ENCODE measurements at places on chromosomes 3 and 15.

- DNase-seq = peak; percentile 28
Measured at GRCh38 chr15:66456211-66456610, 41.4 kb downstream of the SNAPC5 start.

DNA sequence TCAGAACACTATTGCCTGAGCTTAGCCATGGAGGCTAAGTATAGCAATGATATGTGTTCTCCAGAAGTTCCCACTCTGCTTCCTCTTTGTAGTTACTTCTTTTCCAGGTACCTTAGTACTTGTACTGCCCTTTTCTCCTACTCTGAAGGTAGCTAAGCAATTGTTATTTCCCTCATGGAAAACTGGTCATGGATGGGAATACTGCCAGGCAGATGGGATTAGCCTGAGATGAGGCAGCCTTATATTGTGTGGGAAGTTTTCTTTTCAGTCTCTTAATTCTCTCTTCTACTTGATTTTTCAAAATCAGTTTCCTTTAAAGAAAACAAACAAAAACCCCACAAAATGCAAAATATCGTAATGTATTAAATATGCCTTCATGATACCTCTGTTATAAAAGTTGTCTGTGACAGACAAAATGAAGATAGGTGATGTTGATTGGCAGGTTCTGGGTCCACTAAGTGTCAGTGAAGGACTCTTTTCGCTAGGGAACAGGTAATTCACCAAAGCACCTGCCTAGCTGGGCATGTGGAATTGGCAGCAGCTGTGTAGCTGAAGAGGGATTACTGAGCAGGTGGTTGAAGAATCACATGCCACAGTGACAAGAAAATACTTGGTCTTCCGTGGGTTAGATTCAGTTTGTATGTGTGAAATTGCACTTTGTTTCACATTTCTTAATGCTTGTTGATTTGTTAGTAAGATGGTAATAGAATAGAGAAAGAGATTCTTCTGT lies 4.1 kb downstream of the ZNF609 start:
- no peak for DNase-seq

DNA sequence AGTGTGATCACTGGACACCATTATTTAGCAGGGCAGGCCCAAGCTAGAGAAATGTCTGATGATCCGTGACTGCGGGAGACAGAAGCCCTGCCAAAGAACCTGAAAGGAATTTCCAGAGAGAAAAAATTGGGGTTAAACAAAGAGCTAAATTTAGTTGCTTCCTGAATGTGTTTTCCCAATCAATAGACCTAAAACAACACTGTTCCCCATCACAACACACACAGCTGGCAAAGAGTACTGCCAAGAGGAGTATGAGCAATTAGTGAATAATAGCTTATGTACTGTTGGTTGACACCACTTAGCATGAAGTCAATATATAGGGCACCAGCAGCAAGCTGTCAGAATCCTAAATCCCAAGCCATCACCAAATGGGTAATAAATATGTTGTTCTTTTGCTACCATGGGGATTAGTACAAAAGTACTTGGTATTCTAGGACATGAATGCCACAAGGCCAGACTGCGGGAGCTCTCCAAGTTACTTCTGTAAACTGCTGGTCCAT lies 35.7 kb downstream of the CLK3 start:
- DNase-seq = no peak

- no peak for DNase-seq
Measured at GRCh38 chr15:41437448-41437847, 20.6 kb downstream of the RTF1 start.

DNA sequence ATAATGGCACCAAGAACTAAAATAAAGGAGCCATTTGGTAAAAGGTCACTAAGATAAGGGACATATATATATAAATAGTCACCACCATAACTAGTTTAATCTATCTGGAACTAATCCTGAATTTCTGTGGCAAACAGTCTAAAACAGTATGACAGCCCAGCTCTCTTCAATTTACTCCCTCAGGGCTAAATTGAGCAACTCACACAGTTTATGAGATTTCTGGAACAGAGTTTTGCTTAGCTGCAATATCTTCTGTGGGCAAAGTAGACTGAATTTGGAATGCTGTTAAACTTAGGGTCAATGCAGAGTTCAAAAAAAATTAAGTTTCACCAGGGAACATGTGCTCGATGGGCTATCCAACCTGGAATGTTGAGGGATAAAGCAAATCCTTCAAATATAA lies 70.1 kb upstream of the VEPH1 start:
- DNase-seq = no peak

GRCh38 chr15:41656188-41656587 lies 4.0 kb upstream of the MGA start:
- no peak for DNase-seq

DNA sequence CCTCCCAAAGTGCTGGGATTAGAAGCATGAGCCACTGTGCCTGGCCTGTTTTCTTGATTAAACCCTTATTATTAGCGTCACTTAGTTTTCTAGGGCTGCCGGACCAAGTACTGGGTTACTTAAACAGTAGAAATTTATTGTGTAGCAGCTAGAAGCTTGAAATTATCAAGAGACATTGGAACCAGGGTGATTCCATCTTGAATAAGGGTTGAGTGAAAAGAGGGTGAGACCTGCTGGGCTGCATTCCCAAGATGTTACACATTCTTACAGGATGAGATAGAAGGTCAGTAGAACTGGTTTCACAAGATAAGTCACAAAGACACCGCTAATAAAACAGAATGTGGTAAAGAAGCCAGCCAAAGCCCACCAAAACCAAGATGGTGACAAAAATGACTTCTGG lies 18.6 kb upstream of the FSTL1 start:
- no peak for DNase-seq

DNA sequence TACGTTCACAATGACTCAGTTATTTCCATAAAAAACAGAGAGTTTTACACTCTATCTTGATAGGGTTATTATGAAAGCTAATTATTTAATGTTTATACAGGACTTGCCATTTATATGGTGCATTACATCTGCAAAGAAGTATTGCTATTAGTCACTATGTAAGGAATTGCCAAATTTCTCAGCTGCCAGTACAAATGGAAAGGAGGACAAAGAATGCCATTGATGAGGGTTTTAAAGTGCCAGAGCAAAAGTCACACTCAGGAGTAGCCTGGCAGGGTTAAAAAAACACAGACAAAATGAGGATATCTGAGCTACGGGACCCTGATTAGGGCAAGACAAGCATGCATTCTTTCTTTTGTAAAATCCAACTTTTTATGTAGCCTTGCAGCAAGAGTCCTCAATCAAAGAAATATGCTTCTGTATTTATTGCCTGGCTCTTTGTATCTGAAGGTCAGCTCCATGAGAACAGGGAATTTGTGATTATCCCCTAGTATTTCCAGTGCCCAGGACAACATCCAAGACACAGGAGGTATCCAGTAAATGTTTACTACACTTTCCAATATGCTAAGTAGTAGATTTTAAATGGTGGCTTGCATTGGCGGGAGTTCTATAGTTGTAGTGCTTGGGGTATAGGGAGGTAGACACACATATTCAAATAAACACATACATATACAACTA lies 1013.6 kb downstream of the ROBO1 start:
- DNase-seq = peak; percentile 12

DNA sequence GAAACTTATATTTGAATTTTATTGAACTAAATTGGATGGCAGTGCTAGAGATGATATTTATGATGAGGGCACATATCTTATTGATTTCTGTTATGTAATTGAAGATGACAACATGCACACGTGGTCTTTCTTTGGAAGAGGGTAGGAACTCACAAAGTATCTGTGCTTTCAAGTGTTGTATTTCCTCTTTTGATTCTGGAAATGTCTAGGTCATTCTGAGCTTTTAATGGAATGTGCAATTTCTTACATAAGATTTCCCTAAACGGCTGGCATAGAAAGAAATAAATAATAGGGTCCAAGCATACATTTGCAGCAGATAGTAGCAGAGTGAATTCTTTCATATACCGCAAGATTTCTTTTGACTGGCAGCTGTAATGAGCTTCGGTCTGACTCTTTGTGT lies 10.1 kb upstream of the GPR171 start:
- DNase-seq = no peak

DNA sequence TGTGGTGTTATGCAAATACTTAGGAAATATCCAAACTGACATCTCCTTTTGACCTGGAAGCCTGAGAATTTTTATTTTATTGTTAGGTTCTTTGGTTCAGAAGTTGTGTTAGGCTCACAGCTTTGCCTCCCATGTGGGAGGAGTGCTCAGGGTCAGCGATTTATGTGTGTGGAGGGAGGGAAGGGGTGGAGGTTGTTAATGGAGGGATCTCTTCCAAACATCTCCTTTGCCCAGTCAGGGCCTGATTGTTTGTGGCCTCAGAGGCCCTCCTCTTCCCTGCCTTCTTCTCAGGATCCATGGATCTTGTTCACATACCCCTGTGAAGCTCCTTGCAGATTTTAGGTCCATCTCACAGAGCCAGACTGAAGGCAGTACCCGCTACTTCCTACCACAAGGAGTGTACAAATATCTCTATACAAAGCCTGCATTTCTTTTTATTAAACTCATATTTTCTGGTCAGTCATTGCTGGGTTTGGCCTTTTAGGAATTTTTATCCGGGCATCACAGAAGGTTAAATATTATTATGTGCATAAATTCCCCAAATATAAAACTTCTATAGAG lies 40.3 kb downstream of the BBX start:
- no peak for DNase-seq

DNA sequence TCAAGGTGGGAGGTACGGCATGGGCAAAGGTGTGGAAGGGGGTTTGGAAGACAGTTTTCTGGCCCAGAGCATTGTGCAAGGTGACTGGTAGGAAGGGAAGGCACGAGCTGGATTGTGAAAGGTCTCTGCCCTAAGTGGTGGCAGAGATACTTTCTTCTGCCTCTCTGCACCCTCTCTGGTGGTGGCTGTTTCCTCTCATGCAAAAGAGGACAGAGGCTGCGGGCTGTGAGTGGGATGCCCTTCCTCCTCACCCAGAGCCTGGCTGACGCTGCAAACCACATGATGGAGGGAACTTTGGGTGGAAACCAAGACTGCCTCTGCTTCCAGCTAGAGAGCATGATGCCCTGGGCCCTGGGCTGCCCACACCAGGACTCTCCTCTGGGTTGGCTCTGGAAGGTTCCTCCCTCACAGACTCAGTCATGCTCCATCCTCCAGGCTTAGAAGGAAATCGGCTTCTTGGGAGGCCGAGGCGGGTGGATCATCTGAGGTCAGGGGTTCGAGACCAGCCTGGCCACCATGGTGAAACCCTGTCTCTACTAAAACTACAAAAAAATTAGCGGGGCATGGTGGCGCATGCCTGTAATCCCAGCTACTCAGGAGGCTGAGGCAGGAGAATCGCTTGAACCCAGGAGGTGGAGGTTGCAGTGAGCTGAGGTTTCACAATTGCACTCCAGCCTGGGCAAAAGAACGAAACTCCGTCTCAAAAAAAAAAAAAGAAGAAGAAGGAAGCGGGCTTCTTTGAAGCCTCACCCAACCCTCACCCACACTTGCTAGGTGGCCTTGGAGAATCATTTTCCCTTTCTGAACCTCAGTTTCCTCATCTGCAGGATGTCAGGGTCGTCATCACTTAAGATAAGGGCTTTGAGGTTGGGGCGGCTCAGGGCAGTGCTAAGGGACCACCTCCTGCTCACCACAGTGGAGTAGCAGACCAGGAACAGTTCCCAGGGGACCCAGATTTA lies 8.3 kb downstream of the PSTPIP1 start:
- DNase-seq = no peak

DNA sequence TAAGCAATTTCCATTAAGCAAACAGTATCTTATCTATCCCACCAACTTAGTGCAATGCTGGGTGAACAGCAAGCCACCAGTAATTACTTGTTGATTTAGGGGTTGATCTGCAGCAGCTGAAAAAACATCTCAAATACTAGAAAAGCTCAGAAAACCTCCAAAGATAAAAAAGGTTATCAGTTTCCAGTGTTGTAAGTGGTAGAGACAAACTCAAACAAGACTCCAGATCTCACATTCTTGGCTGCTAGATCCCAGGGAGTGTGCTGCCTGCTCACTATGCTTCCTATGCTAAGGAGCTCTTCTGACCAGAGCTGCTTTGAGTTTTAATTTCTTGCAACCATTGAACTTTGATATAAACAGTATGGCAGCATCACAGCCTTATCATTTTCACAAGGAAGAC lies 11.3 kb downstream of the B3GALNT1 start:
- no peak for DNase-seq

DNA sequence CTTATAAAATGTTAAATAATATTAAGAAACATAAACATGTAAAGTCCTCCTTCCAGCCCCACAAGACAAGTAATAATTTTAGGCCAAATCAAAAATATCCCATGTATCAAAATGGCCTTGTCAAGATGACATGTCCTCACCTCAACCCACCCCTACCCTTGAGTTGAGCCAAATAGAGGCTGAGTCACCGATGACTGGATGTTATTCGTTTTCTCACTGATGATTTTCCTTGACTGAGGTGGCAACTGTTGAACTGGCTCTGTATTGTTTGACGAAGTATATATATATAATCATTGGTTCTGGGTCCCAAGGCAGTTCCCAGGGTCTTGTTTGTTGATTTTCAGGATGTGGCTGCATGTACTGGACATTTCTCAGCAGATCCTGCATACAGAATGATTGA lies 75.3 kb downstream of the TMEM108 start:
- peak; percentile 13 for DNase-seq

DNA sequence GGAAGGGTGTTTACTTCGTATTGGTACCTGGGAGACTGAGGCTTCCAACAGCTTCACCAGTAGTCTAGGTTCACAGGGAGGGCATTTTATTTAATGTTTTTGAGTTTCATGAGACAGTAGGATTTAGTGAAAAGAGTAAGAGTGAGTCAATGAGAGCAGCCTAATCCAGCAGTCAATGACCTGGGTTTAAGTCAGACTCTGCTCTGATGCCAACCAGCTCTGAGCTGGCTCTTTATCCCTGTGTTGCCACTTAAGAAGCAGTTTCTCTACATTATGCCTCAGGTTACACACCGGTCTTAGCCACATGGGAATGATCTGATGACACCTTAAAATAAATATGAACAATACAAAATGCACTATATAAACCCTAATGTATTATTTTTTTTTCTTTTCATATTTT lies 59.4 kb upstream of the KCNMB2 start:
- no peak for DNase-seq

GRCh38 chr3:45320986-45321385 lies 67.4 kb upstream of the LARS2 start:
- no peak for DNase-seq

DNA sequence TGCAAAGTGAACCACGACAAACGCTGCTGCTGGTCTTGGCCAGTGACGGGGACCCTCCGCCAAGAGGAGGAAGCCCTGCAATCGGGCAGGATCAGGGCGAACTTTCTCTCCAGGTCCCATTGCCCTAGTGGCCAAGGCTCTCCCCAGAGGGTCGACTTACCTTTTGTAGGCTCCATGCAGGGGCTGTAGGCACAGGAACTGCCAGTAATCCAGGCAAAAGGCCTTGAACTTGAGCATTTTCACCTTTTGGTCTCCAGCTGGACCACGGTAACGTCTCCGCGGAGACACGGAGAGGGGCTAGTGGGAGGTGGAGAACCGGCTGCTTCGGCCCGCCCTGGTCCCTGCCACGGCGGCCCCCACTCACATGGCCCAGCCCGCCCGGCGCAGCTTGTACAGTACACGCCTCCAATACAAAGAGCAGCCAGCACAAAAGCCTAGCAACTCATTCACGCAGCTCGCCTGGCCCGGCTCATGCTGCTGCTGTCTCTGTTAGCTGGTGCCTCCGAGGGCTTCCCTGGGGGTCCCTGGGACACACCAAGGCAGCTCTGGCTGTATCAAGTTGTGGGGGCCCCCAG lies 31.0 kb downstream of the IQSEC1 start:
- DNase-seq = no peak

Measured in hepatic stellate cell (primary cell).